ENCODE measurements at places on chromosomes 1 and 21.

GRCh38 chr1:6280761-6281451 lies 20.0 kb upstream of the GPR153 start:
- no peak for DNase-seq

DNA sequence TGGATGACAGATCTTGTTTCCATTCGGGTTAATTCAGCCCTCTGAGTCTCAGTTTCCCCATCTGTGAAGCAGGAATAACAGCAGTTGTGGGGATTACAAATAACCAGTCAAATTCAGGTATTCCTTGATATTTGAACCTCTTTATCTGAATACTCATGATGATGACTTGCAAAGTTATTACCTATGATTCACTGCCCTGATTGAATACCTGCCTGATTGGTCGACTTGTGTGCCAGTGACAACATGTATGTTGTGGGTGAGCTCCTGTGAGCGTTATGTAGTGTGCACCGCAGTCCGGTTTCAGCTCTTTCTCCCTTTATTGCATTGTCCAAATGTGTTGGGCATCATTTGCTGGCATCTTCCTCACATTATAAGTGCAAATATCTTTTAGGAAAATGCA lies 9.5 kb upstream of the TMEM61 start:
- DNase-seq, result no peak

DNA sequence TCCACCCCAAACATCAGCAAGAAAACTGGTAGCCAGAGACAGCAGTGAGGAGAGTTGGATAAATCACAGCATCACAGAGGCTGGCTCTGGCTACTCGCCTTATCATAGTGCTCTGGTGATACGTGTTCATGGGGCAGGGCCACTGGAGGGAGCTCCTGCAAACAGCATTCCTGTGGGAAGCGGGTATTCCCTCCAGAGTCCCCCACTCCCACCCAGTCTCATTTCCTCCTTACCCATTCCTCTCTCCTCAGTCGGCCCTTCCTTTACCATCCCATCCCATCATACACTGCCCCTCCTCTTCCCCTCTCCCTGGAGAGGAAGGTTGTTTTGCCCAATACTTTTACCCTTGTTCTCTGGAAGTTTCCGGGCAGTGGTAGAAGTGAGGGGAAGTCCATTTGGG lies 7.1 kb downstream of the NHLH2 start:
- DNase-seq, result no peak

- DNase-seq, result no peak
Measured at GRCh38 chr21:35179990-35180540, 131.0 kb upstream of the RUNX1 start.

GRCh38 chr1:112358061-112358770 lies 37.8 kb upstream of the CTTNBP2NL start:
- no peak for DNase-seq

DNA sequence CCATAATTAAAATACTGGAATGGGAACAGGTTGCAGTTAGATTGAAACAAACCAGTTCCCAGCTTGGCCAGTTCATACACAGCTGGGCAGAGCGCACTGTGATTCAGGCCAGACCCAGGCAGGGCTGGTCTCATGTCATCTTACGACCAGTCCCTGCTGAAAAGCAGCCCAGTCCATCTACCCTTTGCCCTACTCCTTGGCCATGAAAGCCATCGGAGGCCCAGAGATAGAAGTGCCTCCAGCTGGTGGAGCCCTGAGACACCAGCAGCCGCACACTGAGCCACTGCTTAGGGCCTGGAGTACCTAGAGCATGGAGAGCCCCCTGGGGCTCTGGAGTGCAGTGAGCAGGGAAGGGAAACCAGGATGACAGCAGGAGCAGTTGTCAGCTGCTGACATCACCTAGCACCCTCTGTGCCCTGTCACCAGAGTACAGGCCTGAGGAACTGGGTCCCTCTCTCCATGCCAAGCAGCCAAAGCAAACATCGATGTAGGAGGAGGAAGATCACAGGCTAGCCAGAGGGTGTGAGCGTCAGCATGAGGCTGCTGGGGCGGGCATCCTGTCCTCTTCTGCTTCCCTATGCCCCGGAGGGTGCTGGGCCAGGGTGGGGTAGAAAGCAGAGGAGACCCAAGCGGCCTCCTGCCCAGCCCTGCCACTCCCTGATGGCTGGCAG lies 34.2 kb upstream of the TMEM125 start:
- no peak for DNase-seq

- no peak for DNase-seq
Measured at GRCh38 chr1:4974981-4975685, 320.7 kb downstream of the AJAP1 start.

DNA sequence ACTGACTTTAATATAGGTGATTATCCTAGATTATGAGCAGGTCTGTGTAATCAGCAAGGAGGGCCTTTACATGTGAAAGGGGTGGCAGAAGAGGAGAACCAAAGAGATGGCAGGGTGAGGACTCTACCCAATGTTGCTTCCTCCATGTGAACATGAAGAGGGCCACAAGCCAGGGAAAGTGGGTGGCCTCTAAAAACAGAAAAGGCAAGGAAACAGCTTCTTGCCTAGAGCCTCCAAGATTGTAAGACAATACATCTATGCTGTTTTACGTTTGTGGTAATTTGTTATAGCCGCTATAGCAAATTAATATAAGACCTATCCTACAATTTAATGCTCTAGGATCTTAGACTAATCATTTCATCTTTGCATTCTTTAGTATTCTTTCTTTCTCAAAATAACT lies 85.5 kb downstream of the PLPP3 start:
- DNase-seq, result no peak

GRCh38 chr1:198893763-198894444 lies 255.1 kb downstream of the PTPRC start:
- DNase-seq, result no peak

- DNase-seq, result no peak
Measured at GRCh38 chr1:231420299-231420958, 1.7 kb downstream of the EGLN1 start.
